ENCODE measurements at places on chromosomes 4 and X. TPM values are rescaled to one million over a fixed set of nuclear protein-coding genes. Genes with fewer than 3 reads are reported as not detected.

- H3K36me3 ChIP-seq: no peaks in the 10 kb centered on the region
- peak overlapping the region; percentile 32 for H3K27ac ChIP-seq
- H3K27me3 ChIP-seq: no peaks in the 10 kb centered on the region
- H3K4me1 ChIP-seq: peaks cover 25% of the 10 kb centered on the region
- H3K4me3 ChIP-seq: no peak overlapping the region
Observed at GRCh38 chr4:76704133-76704881, 193.6 kb downstream of the SOWAHB start.

GRCh38 chrX:30643313-30643821, 9.9 kb upstream of the GK start:
- H3K27ac ChIP-seq: peak overlapping the region; percentile 69
- no peak overlapping the region for H3K4me3 ChIP-seq
- no peaks in the 10 kb centered on the region for H3K36me3 ChIP-seq
- H3K4me1 ChIP-seq: no peaks in the 10 kb centered on the region
- H3K27me3 ChIP-seq: no peaks in the 10 kb centered on the region

DNA sequence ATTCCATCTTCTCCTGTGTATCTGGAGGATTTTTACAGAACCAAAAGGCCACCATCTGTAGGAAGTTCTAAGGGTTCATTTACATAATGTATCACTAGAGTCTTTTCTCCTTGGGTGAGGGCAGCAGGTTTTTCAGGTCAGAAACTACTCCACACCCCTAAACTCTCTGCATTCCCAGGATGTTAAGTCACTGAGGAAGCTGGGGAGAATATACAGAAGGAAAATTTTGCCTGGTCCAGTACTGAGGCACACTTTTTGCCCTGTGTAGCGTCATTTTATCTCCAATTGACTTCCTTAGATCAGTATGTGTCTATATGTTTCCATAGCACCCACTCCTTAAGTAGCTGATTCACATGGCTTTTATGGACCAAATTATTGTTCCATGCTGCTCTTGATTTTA, 17.0 kb downstream of the XKRX start:
- H3K4me3 ChIP-seq: no peak overlapping the region
- H3K27ac ChIP-seq: no peak overlapping the region
- H3K27me3 ChIP-seq: no peaks in the 10 kb centered on the region
- no peak for DNase-seq

GRCh38 chr4:30553706-30554105, 166.5 kb upstream of the PCDH7 start:
- H3K36me3 ChIP-seq: no peaks in the 10 kb centered on the region
- no peak overlapping the region for H3K4me3 ChIP-seq
- peak; percentile 13 for DNase-seq
- no peaks in the 10 kb centered on the region for H3K4me1 ChIP-seq
- H3K27ac ChIP-seq: no peak overlapping the region

- H3K27me3 ChIP-seq: no peaks in the 10 kb centered on the region
- no peak for DNase-seq
- no peaks in the 10 kb centered on the region for H3K4me1 ChIP-seq
- no peaks in the 10 kb centered on the region for H3K36me3 ChIP-seq
- H3K27ac ChIP-seq: no peak overlapping the region
- no peak overlapping the region for H3K4me3 ChIP-seq
Observed at GRCh38 chr4:30822911-30823551, 102.9 kb downstream of the PCDH7 start.

DNA sequence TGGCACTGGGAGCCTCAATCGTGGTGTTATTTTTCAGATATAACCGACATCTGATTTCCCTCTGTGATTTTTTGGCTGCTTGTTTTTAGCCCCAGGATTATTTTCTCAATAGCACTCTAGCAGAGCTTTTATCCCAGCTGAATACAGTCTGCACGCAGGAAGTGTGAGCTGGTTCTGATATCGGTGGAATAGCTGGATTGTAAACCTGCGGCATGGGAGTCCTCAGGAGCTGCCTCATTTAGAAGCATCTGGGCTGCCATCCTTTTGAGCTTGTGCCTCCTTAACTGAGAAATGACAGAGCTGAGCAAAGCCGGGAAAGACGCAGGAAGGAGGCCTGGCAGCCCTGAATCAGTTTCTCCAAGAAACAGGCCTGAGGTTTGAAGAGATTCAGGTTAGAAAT, 28.4 kb upstream of the GRPEL1 start:
- DNase-seq: no peak
- no peaks in the 10 kb centered on the region for H3K27me3 ChIP-seq
- no peaks in the 10 kb centered on the region for H3K4me1 ChIP-seq
- H3K4me3 ChIP-seq: no peak overlapping the region
- no peaks in the 10 kb centered on the region for H3K36me3 ChIP-seq

Gene RHOH
- total RNA-seq: not detected

Gene H2BW2
- not detected for total RNA-seq

Gene TIGD4
- under 0.01 TPM for total RNA-seq

Gene CPZ
- total RNA-seq: 20.8 TPM
